Fibroblast of villous mesenchyme (primary cell): ENCODE measurements at places on chromosomes 12 and 14. TPM values are rescaled to one million over a fixed set of nuclear protein-coding genes. Genes with fewer than 3 reads are reported as not detected.

DNA sequence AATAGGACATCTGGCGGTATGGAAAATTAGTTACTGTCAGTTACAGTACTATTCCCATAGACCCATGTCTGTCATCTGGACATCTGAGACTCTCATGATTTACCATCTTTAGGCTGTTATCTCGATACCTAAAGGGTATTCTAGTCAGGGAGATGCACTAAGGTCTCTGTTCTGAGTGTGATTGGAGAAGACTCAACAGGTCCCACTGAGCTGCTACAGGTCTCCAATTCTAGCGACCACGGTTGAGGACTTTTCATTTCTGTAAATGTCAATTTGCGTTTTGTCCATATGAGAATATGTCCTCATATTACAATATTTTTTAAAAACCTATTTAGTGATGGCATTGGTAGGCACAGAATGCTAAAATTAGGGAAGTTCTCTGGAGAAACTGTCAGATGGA, 1160.2 kb downstream of the TMEM121 start:
- no peak for DNase-seq

- no peak for DNase-seq
These were observed 34.2 kb upstream of the KTN1 start for GRCh38 chr14:55545779-55546178.

DNA sequence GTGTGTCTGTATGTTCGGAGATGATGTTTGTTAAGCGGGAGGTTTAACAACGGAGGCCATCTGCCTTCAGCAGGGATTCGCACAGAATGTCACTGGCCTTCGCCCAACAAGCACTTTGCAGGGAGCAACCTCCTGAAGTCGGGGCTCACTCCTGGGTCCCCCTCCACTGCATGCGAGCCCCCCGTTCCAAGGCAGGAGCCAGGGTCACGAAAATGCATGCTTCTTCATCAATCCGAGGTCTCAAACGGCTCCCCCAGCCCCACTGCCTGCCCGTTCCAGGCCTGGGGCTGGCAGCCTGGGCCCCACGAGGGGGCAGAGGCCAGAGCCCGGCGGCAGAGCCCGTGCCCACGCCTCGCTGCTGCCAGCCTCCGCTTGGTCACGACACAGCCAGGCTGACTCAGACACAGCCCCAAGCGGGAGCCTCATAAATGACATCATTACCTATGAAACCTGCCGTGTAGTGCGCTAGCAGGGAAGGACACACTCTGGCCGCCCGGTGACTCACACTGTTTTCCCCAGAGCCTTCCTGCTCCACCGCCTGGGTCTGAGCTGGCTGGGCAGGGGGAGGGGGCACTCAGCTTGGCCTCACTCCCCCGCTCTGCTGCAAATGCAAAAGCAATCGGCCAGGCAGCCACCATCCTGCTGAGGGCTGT, 169.5 kb upstream of the RTL1 start:
- peak; percentile 93 for DNase-seq

GRCh38 chr14:103520657-103521437, 1.8 kb downstream of the CKB start:
- peak; percentile 67 for DNase-seq

DNA sequence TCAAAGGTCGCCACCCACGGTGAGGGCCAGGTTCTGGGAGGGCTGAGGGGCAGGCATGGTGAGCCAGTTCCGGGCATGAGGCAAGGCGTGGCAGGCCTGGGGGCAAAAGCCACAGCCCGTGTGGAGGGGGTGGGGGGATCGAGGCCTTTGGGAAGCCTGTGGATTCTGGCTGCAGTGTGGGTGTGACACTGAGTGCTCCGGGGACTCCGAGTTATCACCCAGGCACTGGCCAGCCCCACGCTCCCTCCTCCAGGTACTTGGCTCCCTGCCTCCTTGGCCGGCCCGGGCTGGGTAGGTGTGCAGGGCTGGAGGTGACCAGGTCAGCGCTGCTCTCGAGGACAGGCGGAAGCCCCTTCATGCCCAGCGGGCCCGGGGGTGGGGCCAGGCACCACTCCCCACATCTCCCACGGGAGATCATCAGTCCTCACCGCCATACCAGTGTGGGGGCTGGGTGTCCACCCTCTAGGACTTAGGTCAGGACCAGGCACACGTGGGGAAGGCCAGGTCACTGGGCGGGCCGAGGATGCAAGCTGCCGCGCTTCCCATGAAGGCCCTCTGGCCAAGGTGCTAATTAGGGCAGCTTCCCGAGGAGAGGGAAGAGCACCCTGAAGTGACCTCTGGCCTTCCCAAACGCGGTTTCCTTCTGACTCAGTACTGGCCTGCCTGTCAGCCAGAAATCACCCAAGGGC, 34.1 kb upstream of the TDRD9 start:
- DNase-seq, result no peak

- peak; percentile 36 for DNase-seq
These were observed 156.9 kb downstream of the DPF3 start for GRCh38 chr14:72736786-72737559.

Gene CISTR
- total RNA-seq, result not detected in 2 replicates

DNA sequence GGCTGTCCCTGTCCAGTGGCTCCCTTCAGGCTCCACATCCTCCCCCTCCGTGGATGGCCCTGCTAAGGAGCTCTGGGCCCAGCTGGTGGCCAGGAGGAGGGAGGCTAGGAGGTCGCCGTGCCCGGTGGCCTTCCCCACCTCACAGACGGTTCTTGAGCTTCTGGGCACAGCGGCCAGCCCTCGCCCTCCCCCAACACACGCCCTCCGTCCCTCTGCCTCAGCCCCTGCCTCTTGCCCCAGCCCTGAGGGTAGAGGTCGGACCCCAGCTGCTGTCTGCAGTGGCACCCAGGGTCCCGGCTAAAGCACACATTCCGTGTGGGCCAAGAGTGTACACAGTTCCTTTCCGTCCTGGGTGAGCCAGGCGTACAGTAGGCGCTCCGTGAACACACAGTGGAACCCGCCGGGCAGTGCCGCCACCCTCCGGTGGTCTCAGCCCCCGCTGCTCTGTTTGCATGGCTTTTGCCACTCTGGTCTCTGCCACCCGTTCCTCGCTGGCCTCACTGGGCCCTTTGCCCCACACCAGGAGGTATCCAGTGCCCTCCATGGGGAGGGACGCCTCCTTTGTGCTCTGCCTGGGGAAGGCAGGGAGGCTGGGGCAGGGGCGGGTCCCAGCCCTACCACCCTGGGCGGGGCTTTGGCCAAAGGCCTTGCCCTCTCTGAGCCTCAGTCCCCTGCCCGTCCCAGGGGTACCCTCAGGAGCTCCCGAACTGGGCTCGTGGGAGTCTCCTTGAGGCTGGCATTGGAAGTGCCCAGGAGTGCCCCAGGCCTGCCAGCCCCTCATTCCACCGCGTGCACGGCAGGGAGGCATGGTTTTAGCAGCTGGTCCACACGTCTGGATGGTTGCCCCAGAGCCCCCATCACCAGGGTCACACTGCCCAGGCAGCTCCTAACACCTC, 13.0 kb downstream of the TRMT61A start:
- DNase-seq, result no peak

Gene RSRC2
- 34.5 and 41.9 TPM in 2 replicates for total RNA-seq

Gene RNF212B
- not detected in 2 replicates for total RNA-seq

DNA sequence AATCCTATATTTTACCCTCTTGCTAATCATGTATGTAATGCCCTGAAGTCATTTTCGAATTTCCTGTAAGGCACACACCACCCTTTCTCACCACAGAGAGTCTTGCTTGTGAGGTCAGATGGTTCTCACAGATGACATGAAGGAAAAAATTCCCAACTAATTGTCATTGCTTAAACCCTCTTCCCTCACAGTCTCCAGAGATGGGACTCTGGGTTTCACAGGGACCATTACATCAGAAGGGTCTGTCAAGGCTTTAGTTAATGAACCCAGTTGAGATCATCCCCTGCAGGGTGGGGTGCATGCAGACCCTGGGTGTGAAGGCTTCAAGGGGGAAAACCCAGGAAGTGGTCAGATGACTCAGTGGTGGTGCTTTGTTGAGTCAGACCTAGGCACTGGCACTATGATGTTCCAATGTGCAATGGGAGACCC, 229.6 kb downstream of the BCAT1 start:
- peak; percentile 35 for DNase-seq

GRCh38 chr14:53278602-53279506, 125.7 kb upstream of the DDHD1 start:
- peak; percentile 90 for DNase-seq

- no peak for DNase-seq
These were observed 143.8 kb downstream of the ACSS3 start for GRCh38 chr12:81221681-81222080.

DNA sequence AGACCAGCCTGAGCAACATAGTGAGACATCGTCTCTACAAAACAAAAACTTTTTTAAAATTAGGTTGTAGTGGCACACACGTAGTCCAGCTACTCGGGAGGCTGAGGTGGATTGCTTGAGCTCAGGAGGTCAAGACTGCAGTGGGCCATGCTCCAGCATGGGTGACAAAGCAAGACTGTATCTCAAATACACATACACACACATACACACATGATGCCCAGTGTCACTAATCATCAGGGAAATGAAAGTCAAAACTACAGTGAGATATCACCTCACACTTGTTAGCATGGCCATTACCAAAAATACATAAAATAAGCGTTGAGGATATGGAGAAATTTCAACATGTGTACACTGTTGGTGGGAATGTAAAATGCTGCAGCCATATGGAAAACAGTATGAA, 33.2 kb upstream of the KICS2 start:
- DNase-seq, result no peak

GRCh38 chr12:104154286-104154685, 16.3 kb upstream of the NFYB start:
- DNase-seq, result no peak

GRCh38 chr14:61326847-61327246, 5.5 kb downstream of the PRKCH start:
- DNase-seq, result no peak

DNA sequence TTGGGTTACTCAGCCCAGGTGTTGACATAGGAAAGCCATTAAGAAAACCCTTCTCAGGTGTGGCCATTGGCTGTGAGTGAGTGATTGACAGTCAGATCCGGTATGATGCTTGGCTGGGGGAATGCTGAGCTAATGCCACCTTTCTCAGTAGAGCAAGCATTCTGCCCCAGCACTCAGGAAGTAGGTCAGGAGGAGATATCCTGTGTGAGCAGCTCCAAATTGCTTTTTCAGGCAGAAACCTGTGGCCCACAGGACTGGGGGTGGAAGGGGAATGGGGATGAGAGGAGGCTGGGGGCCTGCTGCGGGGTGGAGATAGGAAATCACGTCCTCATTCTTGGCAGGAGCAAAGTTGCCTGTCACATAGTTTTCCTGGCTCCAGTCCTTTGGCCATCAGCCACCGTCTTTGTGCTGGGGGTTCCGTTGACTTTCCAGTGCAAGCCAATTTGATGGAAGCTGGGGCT, 55.7 kb downstream of the NINJ2 start:
- no peak for DNase-seq

Gene TMEM121
- 2.9 and 5.2 TPM in 2 replicates for total RNA-seq

Gene MGP
- total RNA-seq, result 3.5 and 10.6 TPM in 2 replicates

- no peak for DNase-seq
These were observed 39.3 kb upstream of the ACSM4 start for GRCh38 chr12:7264538-7264937.

DNA sequence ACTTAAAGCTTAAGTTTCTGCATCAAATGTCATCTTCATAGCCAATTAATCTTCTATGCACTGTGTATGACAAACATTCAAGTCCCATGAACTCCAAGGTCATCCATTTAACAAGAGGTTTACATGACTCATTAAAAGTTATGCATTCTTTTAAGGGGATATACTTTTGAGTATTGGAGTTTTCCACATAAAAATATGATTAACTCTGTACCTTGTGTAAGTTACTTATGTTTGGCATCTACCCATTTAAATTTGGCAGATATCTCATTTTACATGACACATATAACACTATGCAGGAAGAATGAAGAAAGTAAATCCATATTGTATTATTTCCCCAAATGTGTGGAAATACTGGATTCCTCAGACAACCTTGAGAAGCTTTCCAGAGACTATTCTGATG, 240.2 kb downstream of the PAX9 start:
- no peak for DNase-seq

DNA sequence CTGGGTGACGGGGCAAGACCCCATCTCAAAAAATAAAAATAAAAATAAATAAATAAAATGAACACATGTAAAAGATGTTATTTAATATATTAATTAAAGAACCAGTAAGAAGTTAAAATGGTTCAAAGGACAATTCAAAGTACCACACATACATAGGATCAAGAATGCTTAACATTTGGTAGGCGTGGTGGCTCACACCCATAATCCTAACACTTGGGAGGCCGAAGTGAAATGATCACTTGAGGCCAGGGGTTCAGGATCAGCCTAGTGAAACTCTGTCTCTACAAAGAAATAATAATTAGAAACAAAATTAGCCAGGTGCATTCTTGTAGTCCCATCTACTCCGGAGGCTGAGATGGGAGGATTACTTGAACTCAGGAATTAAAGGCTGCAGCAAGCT, 53.3 kb downstream of the SPATS2 start:
- DNase-seq, result no peak

GRCh38 chr14:95784137-95784536, 70.2 kb upstream of the TCL1A start:
- DNase-seq, result peak; percentile 19

DNA sequence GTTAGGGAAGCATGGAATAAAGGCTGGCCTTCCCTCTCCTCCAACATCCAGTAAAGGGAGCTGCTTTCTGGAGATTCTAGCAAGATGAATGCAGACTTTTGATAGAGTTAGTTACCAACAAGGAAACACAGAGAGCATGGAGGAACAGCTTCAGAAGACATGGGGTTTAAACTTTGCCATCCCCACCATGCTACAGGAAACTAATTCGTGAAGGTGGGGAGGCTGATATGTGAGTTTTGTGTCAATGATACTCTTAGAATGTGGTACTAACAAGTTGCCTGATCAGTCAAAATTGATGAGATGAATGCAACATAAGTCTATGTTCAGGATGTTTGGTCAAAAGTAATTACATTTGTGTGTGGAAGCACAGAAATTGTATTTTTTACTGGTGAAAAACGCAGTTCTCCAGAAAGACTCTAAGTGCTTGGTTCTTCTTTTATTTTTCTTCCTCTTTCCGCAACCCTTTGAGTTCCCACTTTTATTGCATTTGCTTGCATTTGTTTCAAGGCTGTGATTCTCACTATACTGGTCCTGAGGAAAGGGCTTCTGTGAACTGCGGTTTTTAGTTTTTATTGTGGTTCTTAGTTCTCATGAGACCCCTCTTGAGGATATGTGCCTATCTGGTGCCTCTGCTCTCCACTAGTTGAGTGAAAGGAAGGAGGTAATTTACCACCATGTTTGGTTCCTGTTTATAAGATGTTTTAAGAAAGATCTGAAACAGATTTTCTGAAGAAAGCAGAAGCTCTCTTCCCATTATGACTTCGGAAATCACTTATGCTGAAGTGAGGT, at the start of gene CLEC4A:
TSS of gene CLEC4A (plus strand) at position 494 of the 789 bp plus-strand sequence. CDS start at position 756, 262 bp downstream.
- no peak for DNase-seq

- no peak for DNase-seq
These were observed 58.3 kb upstream of the JDP2 start for GRCh38 chr14:75369506-75369905.

GRCh38 chr12:47979166-47979565, 15.8 kb downstream of the TMEM106C start:
- no peak for DNase-seq
